Left kidney (tissue), 8 donors: ENCODE measurements at places on chromosomes 12 and 14. TPM values are rescaled to one million over a fixed set of nuclear protein-coding genes. Genes with fewer than 3 reads are reported as not detected.

The IL26 gene
- not detected for polyA plus RNA-seq

The PPTC7 gene
- 23.7 TPM for polyA plus RNA-seq

The TTC9 gene
- 2.8 TPM for polyA plus RNA-seq

The RNFT2 gene
- polyA plus RNA-seq: 8.6 TPM

GRCh38 chr12:69348162-69348938, at the start of gene LYZ:
Gene LYZ, plus strand, starts transcription at chr12:69348381. Its CDS starts 28 bp downstream, at chr12:69348409.
- no peak for DNase-seq

GRCh38 chr12:27076928-27077327, 5.5 kb downstream of the C12orf71 start:
- DNase-seq: no peak

GRCh38 chr14:104595911-104596450, 8.6 kb downstream of the TMEM179 start:
- no peak for DNase-seq

DNA sequence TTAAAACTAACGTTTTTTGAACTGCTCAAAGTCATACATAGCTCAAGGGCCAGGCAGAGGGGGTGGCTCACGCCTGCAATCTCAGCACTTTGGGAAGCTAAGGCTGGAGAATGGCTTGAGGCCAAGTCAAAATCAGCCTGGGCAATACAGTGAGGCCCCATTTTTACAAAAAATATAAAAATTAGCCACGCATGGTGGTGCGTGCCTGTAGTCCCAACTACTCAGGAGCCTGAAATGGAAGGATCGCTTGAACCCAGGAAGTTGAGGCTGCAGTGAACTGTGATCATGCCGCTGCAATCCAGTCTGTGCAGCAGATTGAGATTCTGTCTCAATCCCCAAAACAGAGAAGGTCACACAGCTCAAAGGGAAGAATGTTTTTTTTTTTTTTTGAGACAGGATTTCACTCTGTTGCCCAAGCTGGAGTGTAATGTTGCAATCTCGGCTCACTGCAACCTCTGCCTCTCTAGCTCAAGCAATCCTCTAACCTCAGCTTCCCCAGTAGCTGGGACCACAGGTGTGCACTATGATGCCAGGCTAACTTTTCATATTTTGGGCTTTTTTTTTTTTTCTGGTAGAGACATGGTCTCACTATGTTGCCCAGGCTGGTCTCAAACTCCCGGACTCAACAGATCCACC, 2.9 kb downstream of the RBM23 start:
- no peak for DNase-seq

DNA sequence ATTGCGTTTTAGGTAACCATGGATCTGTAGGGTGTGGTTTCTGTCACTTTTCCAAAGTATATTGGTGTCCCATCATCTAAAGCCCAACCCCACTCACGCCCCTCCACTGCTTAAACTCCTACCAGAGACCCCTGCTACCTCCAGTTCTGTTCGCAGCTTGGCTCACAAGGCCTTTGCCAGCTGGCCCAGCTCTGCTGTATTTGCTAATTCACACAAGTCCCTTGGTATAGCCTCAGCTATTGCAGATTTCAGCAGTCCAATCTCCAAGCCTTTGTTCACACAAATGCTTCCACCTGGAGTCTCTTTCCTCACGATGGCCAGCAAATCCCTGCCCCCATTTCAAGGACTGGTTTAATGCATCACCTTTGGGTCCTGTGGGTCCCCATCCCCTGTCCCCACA, 24.2 kb downstream of the ISCA2 start:
- DNase-seq: no peak

- DNase-seq: no peak
Measured at GRCh38 chr12:113226696-113227568, 5.7 kb downstream of the TPCN1 start.

- DNase-seq: no peak
Measured at GRCh38 chr14:106844608-106845285, 1318.4 kb downstream of the TMEM121 start.

DNA sequence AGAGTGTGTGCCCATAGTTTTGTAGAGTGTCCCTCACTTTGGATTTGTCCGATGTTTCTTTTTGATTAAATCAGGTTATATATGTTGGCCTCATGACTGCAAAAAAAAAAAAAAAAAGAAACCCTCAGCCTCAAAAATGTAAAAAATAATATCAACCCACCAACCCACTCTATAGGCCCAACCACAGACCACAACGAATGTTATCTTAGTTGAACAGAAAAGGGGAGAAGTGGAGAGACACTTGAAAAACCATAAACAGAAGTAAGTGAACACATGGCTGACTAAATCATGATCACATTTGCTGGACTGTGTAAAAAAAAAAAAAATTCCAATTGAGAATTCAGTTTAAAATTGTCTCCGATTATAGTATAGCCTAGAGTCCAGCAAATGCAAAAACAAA, 45.5 kb upstream of the ST8SIA1 start:
- DNase-seq: no peak

DNA sequence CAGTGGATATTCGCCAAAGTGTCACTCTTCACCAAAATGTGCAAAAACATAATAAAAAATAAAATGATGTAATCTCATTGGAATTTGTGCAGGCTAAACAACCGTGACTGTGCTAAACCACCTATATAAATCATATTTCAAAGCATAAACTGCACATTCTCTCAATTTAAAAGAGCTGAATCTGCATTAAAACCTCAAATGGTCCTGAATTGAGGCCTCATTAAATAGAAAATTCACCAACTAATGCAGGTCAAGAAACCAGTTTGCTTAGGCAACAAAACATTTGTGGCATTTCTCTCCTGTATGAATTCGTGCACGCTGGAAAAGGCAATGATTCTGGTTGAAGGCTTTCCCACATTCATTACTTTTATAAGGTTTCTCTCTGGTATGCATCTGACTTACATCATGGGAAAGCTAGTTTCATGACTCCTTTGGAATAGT, 80.1 kb upstream of the IFNG-AS1 start:
- no peak for DNase-seq

- DNase-seq: no peak
Measured at GRCh38 chr14:73237219-73237785, at the start of gene PAPLN. Gene PAPLN, plus strand, starts transcription at chr14:73237506. Its CDS starts 2,273 bp downstream, at chr14:73239779.
